ENCODE measurements at places on chromosomes 3 and 15.

DNA sequence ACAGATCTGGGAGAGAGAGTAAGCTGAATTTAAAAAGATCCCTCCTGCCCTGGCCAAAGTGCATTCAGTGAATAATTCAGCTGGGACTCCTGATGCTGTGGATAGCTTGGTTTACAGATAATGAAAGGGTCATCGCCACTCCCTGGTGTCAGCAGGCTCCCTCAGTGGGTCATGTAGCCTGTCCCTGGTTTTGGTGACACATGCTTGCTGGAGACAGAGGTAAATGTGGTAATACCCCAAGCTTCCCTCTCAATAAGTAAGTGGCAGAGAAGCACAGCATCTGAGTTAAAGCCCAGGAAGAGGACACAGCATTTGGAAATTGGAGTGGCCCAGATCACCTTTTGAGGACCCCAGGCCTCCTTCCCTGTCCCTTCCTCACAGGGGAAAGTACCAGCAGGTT is 1.8 kb downstream of the TMEM115 start:
- peak overlapping the region; percentile 95 for H3K4me3 ChIP-seq
- no peaks in the 10 kb centered on the region for H3K27me3 ChIP-seq
- peaks cover 44% of the 10 kb centered on the region for H3K4me1 ChIP-seq
- no peak for DNase-seq
- H3K27ac ChIP-seq, result peak overlapping the region; percentile 91
- H3K36me3 ChIP-seq, result peaks cover 15% of the 10 kb centered on the region

GRCh38 chr3:32229565-32229964 is 8.9 kb upstream of the CMTM8 start:
- H3K27ac ChIP-seq, result no peak overlapping the region
- peaks cover 2% of the 10 kb centered on the region for H3K27me3 ChIP-seq
- H3K4me1 ChIP-seq, result peaks cover 5% of the 10 kb centered on the region
- no peak overlapping the region for H3K4me3 ChIP-seq
- no peak for DNase-seq
- H3K36me3 ChIP-seq, result no peaks in the 10 kb centered on the region

- no peak for DNase-seq
- H3K27ac ChIP-seq, result no peak overlapping the region
Measured at GRCh38 chr15:94412979-94413746, 181.8 kb downstream of the MCTP2 start.

GRCh38 chr3:186320862-186321568 is 41.0 kb downstream of the DGKG start:
- no peak for DNase-seq
- no peak overlapping the region for H3K27ac ChIP-seq
- no peaks in the 10 kb centered on the region for H3K36me3 ChIP-seq
- H3K27me3 ChIP-seq, result peaks cover 12% of the 10 kb centered on the region
- no peak overlapping the region for H3K4me3 ChIP-seq

DNA sequence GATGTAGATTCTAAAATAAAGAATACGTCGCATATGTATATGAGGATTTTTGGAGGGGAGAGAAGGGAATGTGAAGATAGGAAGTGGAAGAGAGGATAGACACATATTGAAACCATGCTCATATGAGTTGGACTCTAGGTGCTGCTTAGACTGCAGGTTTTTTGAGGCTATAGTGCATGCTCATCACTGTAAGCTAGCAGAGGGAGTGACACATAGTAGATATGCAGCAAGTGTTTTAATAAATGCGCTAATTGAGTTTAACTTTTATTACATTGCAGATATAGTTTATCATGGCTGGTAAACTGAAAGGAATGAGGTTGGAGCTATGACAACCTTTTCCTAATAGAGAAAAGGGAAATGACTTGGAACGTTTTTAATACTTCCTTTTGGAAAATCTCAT is 7.7 kb downstream of the SEMA6D start:
- H3K27ac ChIP-seq, result no peak overlapping the region
- H3K36me3 ChIP-seq, result no peaks in the 10 kb centered on the region
- no peaks in the 10 kb centered on the region for H3K4me1 ChIP-seq
- no peak for DNase-seq
- no peak overlapping the region for H3K4me3 ChIP-seq
- H3K27me3 ChIP-seq, result peaks cover 17% of the 10 kb centered on the region

DNA sequence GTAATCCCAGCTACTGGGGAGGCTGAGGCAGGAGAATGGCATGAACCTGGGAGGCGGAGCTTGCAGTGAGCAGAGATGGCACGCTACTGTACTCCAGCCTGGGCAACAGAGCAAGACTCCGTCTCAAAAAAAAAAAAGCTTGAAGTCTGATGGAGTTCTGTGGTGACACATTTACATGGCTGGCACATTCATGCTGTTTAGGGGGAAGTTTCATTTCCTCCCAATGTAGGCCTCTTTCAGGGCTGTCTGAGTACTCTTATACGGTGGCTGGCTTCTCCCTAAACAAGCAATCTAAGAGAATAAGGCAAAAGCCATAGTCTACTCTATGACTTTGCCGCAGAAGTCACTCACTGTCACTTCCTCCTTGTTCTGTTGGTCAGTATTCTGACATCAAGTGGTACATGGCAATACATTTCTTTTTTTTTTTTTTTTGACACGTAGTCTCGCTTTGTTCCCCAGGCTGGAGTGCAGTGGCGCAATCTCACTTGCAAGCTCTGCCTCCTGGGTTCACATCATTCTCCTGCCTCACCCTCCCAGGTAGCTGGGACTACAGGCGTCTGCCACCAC is 41.2 kb downstream of the OIP5 start:
- H3K27me3 ChIP-seq, result no peaks in the 10 kb centered on the region
- peaks cover 28% of the 10 kb centered on the region for H3K4me1 ChIP-seq
- DNase-seq, result no peak
- H3K27ac ChIP-seq, result no peak overlapping the region
- peaks cover 45% of the 10 kb centered on the region for H3K36me3 ChIP-seq
- H3K4me3 ChIP-seq, result no peak overlapping the region

DNA sequence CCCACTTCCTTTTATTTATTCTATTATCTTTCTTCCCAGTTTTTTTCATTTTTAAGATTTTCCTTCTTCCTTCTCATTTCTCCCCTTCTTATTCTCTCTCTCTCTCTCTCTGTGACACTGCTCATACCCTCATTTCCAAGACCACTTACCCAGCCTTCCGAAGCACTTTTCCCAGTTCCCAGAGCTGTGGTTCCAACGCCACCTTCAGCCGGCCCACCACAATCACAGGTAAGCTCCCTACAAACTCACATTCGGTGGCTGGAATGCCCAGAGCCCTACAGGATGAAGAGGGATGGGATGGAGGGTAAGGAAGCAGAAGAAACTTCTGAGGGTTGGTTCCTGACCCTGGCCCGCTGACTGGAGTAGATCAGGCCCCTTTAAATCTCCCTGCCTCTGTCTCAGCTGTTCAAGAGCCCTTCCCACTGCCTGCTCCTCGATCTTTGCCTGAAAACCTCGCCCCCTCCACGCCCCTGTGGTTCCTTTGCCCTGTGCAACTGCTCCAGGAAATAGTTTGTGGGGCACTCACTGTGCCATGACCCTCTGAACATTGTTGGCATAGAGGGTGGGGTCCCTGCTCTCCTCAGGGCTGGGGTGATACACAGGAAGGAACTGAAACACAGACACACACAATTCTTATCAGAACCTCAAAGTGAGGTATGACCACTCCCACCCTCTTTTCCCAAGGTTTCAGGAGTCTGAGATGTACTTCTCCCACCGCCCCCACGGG is 4.8 kb downstream of the LPCAT4 start:
- H3K27me3 ChIP-seq, result no peaks in the 10 kb centered on the region
- H3K4me1 ChIP-seq, result peaks cover 23% of the 10 kb centered on the region
- no peak for DNase-seq
- H3K4me3 ChIP-seq, result no peak overlapping the region
- peaks cover 32% of the 10 kb centered on the region for H3K36me3 ChIP-seq

DNA sequence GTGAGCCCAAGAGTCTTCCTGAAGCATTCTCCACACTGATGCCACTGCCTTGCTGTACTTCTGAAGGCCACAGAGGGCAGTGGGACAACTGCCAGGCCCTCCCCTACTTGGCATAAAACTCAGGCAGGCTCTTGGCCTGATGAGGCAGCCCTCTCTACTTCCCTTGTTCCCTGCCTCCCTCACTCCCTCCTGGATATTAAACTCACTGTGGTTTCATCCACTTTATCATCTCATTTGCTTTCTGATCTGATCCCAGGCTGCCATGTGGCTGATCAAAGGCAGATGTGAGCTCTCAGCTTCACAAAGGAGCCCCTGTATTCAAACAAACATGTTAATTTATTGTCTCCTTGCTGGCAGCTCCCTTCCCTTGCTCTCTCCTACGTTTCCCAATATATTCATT is 533.5 kb downstream of the IGSF11 start:
- H3K36me3 ChIP-seq, result no peaks in the 10 kb centered on the region
- no peak overlapping the region for H3K27ac ChIP-seq
- H3K4me3 ChIP-seq, result no peak overlapping the region
- no peak for DNase-seq

- peak overlapping the region; percentile 86 for H3K27ac ChIP-seq
- no peaks in the 10 kb centered on the region for H3K36me3 ChIP-seq
- DNase-seq, result no peak
- H3K4me3 ChIP-seq, result peak overlapping the region; percentile 80
- H3K4me1 ChIP-seq, result peaks cover 56% of the 10 kb centered on the region
Measured at GRCh38 chr3:152245498-152246170, 23.1 kb upstream of the MBNL1 start.

DNA sequence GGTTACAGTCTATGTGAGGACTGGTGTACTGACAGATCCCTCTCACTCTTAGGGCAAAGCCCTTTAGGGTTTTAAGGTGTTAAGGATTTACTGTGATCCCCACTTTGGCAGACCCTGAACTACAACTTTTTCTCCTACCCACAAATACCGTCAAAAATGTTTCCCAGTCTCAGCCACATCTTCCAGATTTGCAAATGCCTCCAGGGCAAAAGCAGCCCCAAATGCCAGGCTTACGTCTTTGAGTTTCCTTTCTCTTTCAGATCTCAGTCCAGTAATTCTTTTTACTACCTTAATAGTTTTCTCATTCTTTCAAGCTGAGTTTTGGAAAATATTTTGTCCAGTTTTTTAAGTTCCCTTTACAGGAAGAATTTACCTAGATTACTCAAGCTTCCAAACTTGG is 13.4 kb upstream of the ITGA11 start:
- no peak overlapping the region for H3K4me3 ChIP-seq
- no peak for DNase-seq
- no peaks in the 10 kb centered on the region for H3K4me1 ChIP-seq
- peaks cover 30% of the 10 kb centered on the region for H3K27me3 ChIP-seq
- no peaks in the 10 kb centered on the region for H3K36me3 ChIP-seq
- H3K27ac ChIP-seq, result no peak overlapping the region

DNA sequence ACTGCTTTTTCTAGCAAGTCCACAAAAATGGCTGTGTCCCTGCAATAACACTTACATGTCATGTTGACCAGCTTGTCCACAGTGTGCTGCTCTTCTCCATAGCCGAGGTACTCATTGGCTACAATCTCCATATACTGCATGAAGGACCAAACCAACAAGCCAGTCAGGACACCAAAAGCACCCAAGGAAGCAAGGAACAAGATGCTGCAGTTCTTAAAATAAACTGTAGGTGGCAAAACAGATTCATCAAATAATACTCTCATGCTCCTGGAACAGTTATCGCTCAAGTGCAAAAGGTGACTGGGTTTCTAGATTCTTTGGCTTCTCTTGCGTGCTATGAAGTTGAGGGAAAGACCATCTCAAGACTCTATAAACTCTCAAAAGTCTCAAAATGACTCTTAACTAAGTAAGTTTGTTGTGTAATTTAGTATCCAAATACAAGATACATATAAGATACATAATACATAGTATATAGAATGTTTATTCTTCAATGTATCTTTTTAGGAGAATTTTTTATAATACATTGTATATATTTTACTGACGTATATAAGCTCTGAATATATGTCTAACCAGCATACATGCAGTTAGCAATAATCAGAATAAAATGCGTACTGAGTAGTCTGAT is 57.0 kb downstream of the NEK10 start:
- H3K36me3 ChIP-seq, result no peaks in the 10 kb centered on the region
- DNase-seq, result no peak
- no peaks in the 10 kb centered on the region for H3K4me1 ChIP-seq
- no peak overlapping the region for H3K4me3 ChIP-seq

- H3K27me3 ChIP-seq, result peaks cover 5% of the 10 kb centered on the region
- H3K4me1 ChIP-seq, result no peaks in the 10 kb centered on the region
- H3K27ac ChIP-seq, result no peak overlapping the region
- H3K4me3 ChIP-seq, result no peak overlapping the region
- no peaks in the 10 kb centered on the region for H3K36me3 ChIP-seq
- no peak for DNase-seq
Measured at GRCh38 chr15:29692527-29692926, 129.7 kb downstream of the TJP1 start.

GRCh38 chr3:153144071-153144470 is 18.0 kb upstream of the RAP2B start:
- H3K4me3 ChIP-seq, result no peak overlapping the region
- H3K27ac ChIP-seq, result no peak overlapping the region
- no peaks in the 10 kb centered on the region for H3K36me3 ChIP-seq
- peaks cover 12% of the 10 kb centered on the region for H3K4me1 ChIP-seq
- H3K27me3 ChIP-seq, result peaks cover 2% of the 10 kb centered on the region

GRCh38 chr3:7713724-7714123 is 787.9 kb upstream of the LMCD1 start:
- peaks cover 5% of the 10 kb centered on the region for H3K4me1 ChIP-seq
- no peak for DNase-seq
- H3K27me3 ChIP-seq, result no peaks in the 10 kb centered on the region

GRCh38 chr3:177357352-177358090 is 160.2 kb upstream of the TBL1XR1 start:
- peak overlapping the region; percentile 75 for H3K4me3 ChIP-seq
- H3K27ac ChIP-seq, result peak overlapping the region; percentile 97
- H3K27me3 ChIP-seq, result peaks cover 2% of the 10 kb centered on the region
- H3K36me3 ChIP-seq, result peaks cover 1% of the 10 kb centered on the region

GRCh38 chr3:15159501-15160136 is 46.4 kb upstream of the CAPN7 start:
- H3K4me1 ChIP-seq, result peaks cover 6% of the 10 kb centered on the region
- H3K4me3 ChIP-seq, result no peak overlapping the region

GRCh38 chr3:152444029-152444641 is 175.4 kb downstream of the MBNL1 start:
- no peaks in the 10 kb centered on the region for H3K27me3 ChIP-seq
- peaks cover 38% of the 10 kb centered on the region for H3K36me3 ChIP-seq
- no peak for DNase-seq
- H3K4me3 ChIP-seq, result no peak overlapping the region
- H3K27ac ChIP-seq, result peak overlapping the region; percentile 73

GRCh38 chr3:122100591-122101463 is 45.7 kb downstream of the CD86 start:
- no peaks in the 10 kb centered on the region for H3K36me3 ChIP-seq
- peaks cover 41% of the 10 kb centered on the region for H3K4me1 ChIP-seq
- DNase-seq, result no peak
- H3K27ac ChIP-seq, result peak overlapping the region; percentile 88
- H3K27me3 ChIP-seq, result no peaks in the 10 kb centered on the region

DNA sequence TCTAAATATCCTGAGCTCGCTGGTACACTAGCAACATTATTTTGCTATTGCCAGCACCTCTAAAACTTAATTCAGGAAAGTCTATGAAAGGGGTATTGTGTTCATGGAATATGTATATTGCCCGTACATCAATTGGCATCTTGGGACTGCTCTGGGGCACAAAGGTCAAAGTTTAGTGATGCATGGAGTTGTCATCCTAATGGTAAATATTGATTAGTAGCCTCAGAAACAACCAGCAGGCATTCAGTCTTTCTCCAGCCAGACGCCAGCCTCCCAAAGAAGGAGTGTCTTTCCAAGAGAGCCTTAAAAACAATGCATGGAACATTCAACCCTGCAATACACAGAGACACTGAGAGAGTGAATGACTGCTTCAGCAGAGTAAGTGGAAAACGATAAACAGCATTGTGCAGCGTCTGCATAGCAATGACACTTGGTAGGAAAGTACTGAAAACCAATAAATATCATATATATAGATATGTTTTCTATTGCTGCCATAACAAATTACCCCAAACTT is 377.3 kb downstream of the SHQ1 start:
- DNase-seq, result no peak
- no peak overlapping the region for H3K27ac ChIP-seq
- no peak overlapping the region for H3K4me3 ChIP-seq

Measured in activated naive CD8-positive, alpha-beta T cell treated with anti-CD3 and anti-CD28 coated beads, Interleukin-2, amount 50 U/mL, for 24 hours (primary cell).